ENCODE measurements at places on chromosomes 4 and X.

DNA sequence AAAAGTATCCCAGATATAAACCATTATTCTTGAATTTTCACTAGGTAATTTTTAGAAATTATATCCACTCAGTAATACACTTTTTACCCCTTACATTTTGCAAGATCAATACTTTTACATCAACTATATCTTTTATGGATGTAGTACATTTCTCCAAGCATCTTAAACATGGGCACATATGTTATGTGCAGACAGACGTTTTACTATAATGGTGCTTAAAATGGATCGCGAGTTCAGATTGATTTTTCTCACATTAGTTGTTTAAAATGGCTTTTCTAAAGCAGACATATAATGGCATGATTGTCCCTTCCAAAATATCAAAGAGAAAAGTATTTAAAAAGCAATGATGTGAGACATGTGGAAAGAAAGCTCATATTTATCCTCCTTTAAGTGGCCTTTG is 786.1 kb downstream of the PDHA2 start:
- no peak for DNase-seq

GRCh38 chr4:170672381-170672965 is 582.7 kb upstream of the AADAT start:
- no peak for DNase-seq

GRCh38 chrX:95791876-95792275 is 892.8 kb upstream of the DIAPH2 start:
- DNase-seq, result no peak

GRCh38 chr4:119068529-119068962 is 67.1 kb upstream of the MYOZ2 start:
- DNase-seq, result no peak

DNA sequence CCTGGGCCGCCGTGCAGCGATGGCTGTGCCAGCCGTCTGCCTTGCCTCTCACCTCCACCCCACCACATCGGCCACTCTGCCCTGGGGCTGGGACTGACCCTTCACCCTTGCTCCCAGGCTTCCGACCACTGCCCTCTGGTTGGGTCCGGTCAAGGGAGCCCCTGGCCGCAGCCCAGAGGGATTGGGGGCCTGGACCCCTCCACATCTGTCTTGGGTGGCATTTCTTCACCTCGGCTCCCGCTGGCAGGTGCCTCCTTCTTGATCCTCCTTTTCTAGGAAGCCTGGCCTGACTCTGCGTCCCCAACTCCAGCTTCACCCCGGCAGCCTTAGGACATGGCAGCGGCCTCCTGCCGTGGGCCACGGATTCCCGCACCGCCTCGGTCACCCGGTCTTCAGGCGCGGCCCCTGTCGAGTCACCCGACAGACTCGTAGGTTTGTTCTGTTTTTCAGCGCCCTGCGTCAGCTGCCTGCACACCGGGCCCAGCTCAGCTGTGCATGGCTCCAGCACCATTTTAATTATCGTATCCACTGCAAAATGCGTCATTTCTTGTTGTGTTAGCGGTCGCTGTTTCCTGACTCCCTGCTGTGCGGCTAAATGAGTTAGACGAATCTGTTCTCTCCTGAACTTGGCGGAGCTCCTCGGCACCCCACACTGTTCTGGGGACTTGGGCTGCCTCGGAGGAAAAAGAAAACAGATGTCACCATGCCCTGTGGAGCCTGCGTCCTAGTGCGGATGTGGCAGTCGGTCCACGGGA is 124.0 kb downstream of the FAM53A start:
- no peak for DNase-seq

- DNase-seq, result no peak
These were observed 69.0 kb downstream of the BEND2 start for GRCh38 chrX:18151649-18152048.

DNA sequence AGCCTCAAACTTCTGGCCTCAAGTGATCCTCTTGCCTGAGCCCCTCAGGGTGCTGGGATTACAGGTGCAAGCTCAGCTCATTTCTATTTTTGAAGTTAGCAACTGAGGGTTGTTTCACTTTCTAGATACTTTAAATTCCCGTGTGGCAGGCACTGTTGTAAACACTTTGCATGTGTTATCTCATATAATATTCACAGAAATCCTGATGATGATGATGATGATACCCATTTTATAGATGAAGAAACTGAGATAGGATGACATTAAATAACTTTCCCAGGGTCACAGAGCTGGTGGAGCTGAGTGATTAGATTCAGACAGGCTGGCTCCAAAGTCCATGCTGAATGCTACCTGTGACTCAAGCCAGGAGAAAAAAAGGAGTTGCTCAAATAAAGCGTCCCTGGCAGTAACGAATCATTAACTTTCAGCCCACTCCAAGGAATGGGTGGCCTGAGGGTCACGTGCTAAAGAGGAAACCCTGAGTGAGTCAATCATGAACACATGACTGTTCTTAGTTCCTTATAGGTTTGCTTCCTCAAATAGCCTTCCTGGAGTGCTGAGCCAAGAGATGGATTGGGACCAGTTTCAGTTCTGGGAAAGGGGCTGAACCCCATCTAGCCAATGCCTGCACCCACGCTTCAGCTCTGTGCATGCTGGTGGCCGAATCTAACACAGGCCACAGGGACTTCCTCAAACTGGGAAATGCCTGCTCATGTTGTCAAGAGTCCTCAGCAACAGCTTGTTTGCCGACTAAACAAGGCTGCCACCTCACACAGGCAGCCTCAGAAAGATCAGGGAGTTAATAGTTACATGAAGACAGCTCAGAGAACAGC is 52.8 kb downstream of the RBM47 start:
- no peak for DNase-seq

DNA sequence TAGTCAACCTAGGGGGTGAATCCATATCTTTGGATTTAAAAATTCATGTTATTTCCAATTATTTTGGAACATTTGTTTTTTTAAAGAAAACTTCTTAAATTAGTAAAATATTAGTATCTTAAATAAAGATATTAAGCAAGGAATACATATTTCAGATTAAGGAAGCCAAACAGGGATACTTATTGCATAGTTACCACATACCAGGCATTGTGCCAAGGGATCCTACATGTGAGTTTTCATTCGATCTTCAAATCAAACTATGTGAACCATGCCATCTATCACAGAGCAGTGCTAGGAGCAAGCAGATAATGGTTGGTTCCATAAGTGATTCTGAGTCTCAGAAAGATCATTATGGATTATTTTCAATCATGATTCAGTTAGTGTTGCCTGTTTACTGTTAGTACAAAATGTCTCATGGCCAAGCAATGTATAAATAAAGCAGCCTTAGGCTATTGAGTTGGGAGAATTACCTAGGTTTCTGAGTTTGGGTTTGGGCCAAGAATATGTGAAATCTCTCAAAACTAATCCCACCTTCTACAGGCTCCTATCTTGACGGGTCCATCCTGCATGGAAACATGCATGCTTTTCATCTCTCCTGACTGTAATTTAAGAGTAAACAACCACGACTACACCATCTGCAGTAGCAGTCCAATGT is 176.7 kb downstream of the NPFFR2 start:
- no peak for DNase-seq

- DNase-seq, result no peak
These were observed 302.7 kb upstream of the ADGRL3 start for GRCh38 chr4:60897415-60897814.

DNA sequence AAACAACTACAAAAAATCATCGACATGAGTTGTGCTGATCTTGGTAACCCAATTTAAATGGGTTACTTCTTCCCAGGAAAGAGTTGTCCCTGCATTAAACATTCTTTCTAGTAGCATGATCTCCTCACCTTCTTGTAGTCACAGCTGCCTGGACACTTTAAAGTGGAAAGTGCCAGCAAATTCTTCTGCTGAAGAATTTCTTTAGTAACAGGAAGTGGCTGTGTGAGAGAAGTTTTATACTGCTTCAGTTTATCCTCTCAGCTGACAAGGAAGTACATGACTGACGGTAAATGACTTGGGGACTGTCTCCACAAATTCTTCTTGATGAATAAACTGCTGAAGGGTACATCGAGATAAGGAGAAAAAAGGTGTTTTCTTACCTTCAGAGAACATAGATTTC is 18.2 kb upstream of the TNIP3 start:
- DNase-seq, result no peak

DNA sequence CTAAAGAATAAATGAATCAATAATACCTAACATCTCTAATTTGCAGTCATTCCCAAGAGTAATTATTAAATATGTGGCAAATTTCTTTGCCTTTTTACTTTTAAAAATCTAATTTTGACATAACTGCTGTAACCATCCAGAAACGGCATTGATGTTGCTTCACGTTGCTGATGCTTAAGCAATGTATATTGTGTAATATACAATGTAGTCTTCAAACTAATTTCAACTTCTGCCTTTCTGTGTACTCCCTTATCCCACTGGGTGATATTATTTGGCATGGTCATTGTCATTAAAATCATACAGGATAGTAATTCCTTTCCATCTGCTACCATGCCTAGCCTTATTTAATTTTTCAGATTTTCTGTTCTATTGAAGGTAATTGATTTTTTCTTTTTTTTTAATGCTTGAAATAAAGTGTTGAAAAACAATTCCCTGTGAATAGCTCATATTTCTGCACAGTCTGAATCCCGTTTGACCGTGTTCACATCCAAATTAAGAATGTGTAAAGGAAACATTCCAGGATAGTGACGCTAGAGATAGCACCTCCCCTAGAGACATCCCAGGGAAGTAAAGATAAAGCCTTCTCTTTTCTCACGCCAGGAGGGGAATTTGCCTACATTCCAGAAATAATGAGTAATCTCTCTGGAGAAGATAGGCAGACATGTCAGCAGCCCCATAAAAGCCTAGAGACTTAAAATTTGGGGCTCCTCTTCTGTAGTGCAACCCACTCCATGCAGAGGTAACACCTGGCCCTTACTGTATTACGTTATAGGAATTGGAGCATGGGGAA is 8.6 kb downstream of the FAM200B start:
- DNase-seq, result no peak

DNA sequence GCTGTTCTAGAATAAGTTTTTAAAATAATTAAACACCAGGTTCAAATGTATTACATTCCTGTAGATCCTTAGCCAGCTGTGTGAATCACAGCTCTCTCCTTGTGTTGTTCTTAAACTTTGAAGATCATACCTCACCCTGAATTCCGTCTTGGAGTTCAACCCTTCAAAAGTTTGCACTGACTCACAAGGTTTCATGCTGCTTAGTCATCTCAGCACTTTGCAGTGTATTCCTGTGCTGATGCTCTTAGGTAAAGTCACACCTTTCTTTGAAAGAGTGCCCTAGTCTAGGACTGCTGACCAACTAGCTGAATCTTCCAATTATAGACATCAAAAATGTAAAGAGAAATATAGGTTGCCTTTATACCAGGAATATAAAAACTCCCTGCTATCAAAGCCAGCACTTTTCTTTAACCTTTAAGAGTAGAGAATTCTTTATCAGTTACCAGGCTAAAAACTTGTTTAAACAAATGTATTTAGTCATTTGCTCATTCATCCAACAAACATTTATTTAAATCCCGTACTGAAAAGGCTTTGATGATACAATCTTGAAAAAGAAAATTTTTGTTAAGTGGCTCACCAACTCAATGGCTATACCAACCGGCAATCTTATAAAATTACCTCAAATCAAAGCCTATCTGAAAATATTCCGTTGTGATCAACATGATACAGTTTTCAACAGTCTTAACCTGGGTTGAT is 169.7 kb downstream of the RAP1GDS1 start:
- DNase-seq, result no peak

DNA sequence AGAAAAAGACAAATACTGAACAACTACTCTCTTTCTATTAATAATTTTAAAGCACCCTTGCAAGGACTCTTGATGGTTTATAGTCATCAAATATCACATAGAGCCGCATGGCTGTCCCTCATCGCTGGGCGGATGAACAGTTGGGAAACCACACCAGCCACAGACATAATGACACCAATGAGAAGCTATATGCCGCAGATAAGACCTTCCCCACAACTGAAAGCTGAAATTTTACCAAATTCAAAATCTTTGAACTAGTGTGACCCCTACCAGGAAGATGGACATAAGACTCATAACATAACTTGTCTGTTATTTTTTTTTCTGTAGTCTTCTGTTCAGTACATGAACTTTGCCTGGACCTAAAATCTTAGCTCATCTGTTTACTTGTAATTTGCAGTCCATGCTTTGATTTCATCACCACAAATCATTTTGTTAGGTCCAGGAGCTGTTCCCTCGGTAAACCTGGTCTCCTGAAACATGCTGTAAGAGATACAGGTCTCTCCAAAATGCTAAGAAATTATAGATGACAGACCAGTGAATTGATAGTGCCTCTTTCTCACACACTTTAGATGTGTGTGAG is 157.3 kb upstream of the RAPGEF2 start:
- DNase-seq, result no peak

DNA sequence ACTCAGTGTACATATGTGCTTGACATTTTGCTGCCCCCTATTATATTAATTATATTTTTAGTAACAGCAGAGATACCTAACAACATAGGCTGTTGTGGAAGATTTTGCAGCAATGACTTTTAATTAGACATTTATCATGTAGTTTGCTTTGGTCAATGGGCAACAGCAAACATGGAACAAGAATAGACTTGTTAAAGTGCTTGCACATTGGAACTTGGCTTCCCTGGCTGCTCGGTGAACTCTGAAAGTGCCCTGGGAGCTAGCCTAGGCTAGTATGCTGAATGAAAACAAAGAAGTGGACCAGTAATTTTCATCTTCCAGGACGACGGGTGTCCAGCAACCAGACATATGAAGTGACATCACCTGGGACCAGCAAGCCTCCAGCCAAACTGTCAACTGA is 1157.1 kb downstream of the ARAP2 start:
- no peak for DNase-seq

DNA sequence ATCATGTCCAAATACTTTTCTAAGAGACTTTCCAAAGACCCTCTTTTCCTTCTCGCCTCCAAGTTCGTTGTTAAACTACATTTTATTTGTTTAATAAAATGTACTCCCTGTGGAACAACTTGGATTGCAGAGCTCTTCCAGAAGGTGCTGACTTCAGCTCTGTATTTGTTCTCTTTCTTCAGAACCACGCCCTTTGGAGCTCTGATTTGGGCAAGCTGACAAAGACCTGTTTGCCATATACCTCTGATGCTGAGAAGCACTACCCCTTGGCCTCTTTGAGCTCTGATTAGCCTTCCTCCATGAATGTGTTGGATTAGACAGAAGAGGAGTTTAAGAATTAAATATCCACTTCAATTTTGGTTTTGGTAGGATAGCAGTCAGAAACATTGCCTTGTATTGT is 815.1 kb upstream of the POU3F4 start:
- no peak for DNase-seq

DNA sequence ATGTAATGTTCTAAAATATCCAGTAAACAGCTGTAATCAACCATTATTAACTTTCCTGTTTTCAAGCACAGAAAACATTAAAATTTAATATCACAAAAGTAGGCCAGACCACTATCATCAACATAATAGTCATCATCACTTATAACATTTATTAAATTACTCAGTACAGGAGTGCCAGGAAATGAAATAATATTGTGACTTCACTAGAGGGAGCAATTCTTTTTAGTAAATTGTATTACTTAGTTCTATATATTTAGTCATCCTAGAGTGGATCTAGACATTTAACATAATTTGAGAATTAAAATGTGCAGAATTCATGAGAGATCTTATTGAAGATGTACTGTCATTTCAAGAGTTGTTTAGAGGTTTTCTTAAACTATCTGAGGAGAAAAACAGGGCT is 33.6 kb downstream of the PITX2 start:
- DNase-seq, result no peak

- peak; percentile 13 for DNase-seq
These were observed 102.6 kb upstream of the PRKX start for GRCh38 chrX:3815896-3816664.

GRCh38 chr4:139227729-139228404 is 50.8 kb upstream of the ELF2 start:
- DNase-seq, result no peak

Measured in activated T-cell treated with anti-CD3 and anti-CD28 coated beads for 24 hours (primary cell).